ENCODE measurements at places on chromosomes 16 and 17.
A peak's percentile ranks its signal among the peaks of the same experiment; 100 is the strongest.

- DNase-seq, result no peak
These were observed 6.9 kb downstream of the MYO19 start for GRCh38 chr17:36527621-36528250.

DNA sequence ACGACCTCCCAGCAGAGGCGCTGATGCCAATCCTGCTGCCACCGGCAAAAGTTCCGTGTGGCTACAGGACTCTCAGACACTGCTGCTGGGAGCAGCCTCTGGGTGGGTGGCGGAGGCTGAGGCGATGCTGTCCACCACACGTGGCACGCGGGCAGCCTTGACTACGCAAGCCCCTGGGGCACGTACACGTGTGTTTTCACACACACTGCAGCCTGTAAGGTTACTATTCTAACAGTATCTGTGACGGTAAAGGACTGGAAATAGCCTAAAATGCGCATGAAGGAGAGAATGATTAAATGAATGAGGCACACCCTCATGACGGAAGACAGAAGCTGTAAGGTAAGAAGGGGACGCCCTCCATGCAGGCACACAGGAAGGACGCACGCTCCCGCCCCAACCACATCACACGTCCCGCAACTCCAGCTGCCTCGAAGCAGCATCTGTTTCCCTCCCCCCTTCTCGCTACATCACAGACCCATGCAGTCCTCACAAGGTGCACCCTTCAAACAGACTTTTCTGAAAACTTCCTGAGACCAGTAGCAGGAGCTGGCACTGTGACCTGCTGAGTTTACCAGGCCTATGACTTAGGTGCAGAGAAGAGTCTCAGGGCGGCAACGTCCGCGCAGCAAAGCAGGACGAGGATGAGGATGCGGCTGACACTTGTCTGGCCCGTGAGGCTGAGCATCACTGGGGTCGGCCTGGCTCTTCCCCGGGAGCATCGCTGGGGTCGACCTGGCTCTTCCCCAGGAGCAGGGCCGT lies 28.7 kb upstream of the FASN start:
- peak; percentile 49 for DNase-seq

GRCh38 chr16:58236231-58236690 lies 38.4 kb upstream of the CSNK2A2 start:
- DNase-seq, result peak; percentile 64

GRCh38 chr16:85400305-85401205 lies 212.6 kb upstream of the GSE1 start:
- DNase-seq, result no peak

GRCh38 chr16:87131996-87132345 lies 185.2 kb downstream of the C16orf95 start:
- no peak for DNase-seq

DNA sequence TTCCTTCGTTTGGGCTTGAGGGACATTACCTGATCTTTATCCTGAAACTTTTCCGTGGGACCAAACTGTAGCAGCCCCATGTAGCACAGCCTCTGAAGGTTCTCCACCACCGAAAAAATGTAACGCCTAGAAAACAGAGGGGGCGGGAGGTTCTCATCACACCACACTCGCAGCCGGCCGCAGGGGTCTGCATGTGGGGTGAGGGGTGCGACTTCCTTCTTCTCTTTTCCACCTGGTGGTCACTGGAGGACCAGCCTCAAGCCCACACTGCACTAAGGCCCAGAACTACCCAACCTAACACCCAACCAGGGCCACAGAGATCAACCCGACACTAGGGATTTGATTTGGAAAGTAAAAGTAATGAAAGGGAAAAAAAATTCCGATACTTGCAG lies 57.1 kb downstream of the GTF3C1 start:
- DNase-seq, result no peak

- no peak for DNase-seq
These were observed 593 bp upstream of the WDR45B start for GRCh38 chr17:82648742-82649331.

GRCh38 chr16:85699628-85700027 lies 10.9 kb upstream of the GINS2 start:
- no peak for DNase-seq

GRCh38 chr17:30230596-30231125 lies 4.8 kb downstream of the SLC6A4 start:
- DNase-seq, result no peak

DNA sequence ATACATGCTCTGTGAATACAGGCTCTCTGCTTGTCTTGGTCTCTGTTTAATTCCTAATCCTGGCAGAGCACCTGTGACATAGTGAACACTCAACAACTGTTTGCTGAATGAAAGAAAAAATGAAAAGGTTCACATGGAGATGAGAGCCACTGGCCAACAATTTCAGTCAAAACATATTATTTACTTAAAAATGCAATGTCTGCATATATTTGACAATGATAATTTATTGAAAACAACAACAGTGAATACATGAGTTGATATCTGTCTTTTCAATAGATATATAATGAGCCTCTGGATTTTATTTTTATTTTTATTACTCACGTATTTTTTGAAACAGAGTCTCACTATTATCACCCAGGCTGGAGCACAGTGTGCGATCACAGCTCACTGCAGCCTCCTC lies 136.6 kb downstream of the CDH13 start:
- DNase-seq, result no peak

GRCh38 chr17:62655656-62656055 lies 28.2 kb downstream of the MRC2 start:
- no peak for DNase-seq

- DNase-seq, result no peak
These were observed 31.9 kb downstream of the BAIAP2 start for GRCh38 chr17:81066771-81067315.

DNA sequence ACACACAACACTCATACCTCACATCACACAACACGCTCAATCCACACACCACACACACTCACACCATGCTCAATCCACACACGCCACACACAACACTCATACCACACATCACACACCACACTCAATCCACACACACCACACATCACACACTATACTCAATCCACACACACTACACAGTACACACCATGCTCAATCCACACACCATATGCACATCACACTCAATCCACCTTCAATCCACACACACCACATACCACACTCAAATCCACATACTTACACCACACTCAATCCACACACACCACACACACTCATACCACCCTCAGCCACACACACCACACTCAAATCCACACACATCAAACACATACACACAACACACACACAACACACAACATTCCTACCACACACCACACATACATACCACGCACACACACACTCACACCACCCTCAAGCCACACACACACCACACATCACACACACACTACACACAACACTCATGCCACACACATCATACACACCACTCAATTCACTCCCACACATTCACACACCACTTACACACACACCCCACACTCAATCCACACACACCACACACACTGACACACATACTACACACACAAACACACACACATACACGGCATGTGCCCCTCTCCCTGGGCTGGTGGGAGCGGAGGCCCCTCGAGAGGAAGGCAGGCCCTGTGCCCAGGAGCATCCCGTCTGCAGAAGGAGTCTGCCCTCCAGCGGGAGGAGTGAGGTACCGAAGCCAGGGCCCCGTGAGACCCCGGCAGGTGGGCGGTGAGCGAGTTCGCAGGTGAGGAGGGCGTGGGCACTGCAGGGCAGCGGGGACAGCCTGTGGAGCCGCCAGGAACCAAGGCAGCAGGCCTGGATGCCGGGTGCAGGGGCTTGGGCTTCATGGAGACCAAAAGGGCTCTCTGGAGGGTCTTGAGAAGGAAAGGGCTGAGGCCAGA lies 33.1 kb upstream of the RPTOR start:
- DNase-seq, result no peak

DNA sequence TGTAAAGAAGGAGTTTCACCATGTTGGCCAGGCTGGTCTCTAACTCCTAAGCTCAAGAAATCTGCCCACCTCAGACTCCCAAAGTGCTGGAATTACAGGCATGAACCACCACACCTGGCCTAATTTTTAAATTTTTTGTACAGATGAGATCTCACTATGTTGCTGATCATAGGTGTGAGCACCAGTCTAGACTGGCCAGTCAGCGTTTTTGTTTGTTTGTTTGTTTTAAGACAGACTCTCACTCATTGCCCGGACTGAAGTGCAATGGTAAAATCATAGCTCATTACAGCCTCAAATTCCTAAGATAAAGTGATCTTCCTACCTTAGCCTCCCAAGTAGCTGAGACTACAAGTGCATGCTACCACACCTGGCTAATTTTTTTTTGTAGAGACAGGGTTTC lies 38.0 kb upstream of the TAOK1 start:
- DNase-seq, result no peak

- no peak for DNase-seq
These were observed 21.4 kb downstream of the CARD14 start for GRCh38 chr17:80191192-80191591.

DNA sequence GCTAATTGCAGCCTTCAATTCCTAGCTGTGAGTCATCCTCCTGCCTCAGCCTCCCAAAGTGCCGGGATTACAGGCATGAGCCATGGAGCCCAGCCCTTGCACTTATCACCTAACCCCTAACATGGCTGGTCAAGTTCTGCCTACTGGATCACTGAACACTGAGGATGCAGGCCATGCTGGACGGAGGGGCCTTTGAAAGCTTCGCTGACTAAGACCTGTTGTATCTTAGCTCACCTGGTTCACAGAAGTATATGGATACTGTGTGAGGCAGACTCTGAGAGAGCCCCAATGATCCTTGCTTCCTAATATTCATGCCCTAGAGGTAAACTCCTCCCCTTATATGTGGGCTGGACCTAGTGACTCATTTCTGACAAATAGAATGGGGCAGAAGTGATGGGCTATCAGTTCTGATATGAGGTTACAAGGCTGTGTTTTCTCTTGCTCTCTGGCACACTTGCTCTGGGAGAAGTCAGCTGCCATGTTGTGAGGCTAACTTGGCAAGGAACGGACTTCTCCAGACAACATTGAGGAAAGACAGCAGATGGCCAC lies 11.7 kb upstream of the TMIGD1 start:
- peak; percentile 32 for DNase-seq

GRCh38 chr17:80000981-80001775 lies 34.5 kb downstream of the TBC1D16 start:
- DNase-seq, result no peak

DNA sequence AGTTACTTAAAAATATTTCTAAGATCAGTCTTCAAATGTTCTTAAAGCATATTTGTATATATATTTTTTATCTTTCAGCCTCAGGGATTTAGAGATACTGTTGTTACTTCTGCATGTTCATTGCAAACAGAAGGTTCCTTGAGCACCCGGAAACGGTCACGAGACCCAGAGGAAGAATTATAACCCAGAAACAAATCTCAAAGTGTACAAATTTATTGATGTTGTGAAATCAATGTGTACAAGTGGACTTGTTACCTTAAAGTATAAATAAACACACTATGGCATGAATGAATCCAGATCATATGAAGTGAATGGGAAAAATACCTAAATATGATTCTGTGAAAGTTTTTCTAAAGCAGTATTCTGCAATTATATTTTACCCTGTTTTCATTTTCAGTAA lies 21.6 kb upstream of the PPM1E start:
- DNase-seq, result no peak

- no peak for DNase-seq
These were observed 64.5 kb downstream of the SRCIN1 start for GRCh38 chr17:38541281-38541680.

DNA sequence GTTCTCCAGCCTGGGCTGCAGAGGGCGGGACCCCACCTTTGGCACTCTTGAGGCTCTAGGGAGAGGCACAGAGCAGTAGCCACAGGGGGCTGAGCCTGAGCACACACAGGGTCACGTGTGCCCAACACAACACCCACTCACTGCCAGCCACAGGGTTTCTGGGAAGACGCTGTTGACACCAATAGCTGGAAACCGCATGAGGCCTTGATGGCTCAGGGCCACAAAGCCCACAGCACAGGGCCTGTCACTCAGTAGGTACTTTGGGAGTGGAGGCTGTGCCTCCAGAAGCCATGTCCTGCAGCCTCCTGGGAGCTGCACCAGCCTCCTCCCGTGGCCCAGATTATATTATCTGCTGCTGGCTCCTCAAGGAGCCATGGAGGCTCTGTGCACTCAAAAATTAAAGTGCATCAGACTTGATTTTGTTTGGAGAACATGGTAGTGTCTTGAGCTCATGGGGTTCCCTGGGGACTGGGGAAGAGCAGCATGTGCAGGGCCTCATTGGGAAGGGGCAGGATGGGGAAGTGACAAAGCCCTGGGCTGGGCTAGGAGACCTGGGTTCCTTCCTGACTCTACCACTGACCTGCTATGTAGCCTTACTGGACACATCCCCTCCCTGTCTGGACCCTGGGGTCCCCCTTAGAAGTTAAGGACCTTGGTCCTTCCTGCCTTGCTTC lies 12.5 kb upstream of the SREBF1 start:
- peak; percentile 88 for DNase-seq

DNA sequence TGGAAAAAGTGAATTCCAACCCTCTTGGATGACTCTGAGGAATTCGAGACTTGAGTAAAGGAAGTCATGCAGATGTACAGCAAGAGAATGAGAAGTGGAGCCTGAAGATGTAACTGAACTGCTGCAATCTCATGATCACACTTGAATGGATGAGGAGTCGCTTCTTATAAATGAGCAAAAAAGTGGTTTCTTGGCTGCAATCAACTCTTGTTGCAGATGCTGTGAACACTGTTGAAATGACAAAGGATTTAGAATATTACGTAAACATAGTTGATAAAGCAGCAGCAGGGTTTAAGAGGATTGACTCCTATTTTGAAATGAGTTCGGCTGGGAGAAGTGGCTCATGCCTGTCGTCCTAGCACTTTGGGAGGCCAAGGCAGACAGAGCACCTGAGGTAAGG lies 25.5 kb downstream of the ASPA start:
- no peak for DNase-seq

DNA sequence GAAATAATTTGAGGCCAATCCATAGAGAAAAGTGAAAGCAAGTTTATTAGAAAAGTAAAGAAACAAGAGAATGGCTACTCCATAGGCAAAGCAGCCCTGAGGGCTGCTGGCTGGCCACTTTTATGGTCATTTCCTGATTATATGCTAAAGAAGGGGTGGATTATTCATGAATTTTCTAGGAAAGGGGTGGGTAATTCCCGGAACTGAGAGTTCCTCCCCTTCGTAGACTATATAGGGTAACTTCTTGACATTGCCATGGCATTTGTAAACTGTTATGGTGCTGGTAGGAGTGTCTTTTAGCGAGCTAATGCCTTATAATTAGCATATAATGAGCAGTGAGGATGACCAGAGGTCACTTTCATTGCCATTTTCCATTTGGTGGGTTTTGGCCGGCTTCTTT lies 4.4 kb downstream of the DHRS7B start:
- no peak for DNase-seq

- no peak for DNase-seq
These were observed 1.7 kb downstream of the HEXIM1 start for GRCh38 chr17:45149669-45150664.

DNA sequence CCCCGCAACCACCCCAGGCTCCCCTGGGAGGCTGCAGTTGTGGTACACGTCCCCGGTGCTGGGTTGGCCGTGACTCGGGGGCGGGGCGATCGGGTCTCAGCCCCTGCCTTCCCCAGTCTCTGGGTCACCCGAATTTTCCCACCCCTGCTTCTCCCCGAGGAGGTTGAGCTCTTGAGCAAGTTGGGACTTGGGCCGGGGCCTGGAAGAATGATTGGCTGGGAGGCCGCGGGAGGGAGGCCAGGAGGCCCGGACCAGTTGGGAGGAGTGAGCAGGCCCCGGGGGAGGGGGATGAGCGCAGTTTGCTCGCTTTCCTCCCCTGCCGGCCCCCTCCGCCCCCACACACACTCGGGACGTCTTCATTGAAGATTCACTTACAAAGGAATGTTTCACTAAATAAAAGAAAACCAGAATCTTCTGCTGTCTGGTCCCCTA lies 4.5 kb upstream of the HEXIM1 start:
- peak; percentile 34 for DNase-seq

All from stimulated activated CD4-positive, alpha-beta T cell treated with anti-CD3 and anti-CD28 coated beads, Interleukin-4, amount 100 ng/mL, for 4 hours (primary cell).